ENCODE measurements at places on chromosomes 2 and 18. TPM values are rescaled to one million over a fixed set of nuclear protein-coding genes. Genes with fewer than 3 reads are reported as not detected.
A peak's percentile ranks its signal among the peaks of the same experiment; 100 is the strongest.

GRCh38 chr2:235406430-235406829 is 87.4 kb upstream of the AGAP1 start:
- no peak for DNase-seq

The MEIS1 gene
- 3.9 TPM for total RNA-seq

GRCh38 chr18:51007790-51008139 is 22.2 kb upstream of the SMAD4 start:
- no peak for DNase-seq

The DCC gene
- 0.03 TPM for total RNA-seq

DNA sequence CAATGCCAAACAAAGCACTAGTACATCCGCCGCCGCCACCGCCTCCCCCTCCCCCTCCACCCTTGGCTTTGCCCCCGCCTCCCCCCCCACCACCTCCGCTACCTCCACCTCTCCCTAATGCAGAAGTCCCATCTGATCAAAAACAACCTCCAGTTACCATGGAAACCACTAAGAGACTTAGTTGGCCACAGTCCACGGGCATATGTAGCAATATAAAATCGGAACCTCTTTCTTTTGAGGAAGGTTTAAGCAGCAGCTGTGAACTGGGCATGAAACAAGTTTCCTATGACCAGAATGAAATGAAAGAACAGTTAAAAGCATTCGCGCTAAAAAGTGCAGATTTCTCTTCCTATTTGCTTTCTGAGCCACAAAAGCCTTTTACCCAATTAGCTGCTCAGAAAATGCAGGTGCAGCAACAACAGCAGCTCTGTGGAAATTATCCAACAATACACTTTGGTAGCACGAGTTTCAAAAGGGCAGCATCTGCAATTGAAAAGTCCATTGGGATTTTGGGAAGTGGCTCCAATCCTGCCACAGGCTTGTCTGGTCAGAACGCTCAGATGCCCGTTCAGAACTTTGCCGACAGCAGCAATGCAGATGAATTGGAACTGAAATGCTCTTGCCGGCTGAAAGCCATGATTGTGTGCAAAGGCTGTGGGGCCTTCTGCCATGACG is 168.0 kb downstream of the ASXL3 start:
- no peak for DNase-seq

- peak; percentile 20 for DNase-seq
These were observed 15.2 kb downstream of the FBXO41 start for GRCh38 chr2:73268830-73269685.

DNA sequence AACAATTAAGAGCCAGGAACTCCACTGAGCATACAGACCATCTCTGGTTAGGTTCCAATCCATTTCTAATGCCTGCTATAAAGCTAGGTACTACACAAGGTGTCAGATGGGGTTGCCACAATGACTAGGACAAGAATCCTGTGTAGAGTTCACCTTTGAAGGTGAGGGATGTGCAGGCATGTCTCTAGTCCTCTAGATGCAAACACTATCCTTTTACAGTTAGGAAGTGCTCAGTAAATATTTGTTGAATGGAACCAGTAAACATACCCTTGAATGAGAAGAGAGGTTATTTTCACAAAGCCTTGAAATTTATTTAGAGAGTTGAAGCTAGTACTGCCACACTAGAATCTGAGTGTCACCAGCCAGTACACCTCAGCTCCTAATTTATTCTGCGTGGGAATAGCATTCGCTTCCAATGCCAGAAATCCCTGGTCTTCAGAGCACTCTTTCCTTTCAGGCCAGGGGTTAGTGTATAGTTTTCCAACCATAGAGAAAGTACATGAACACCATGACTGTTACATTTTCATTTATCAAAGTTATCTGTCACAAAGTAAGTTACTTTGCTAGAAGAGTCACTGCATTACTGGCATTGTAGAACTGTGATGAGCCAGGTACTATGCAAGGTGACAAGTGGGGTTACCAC is 48.3 kb downstream of the STAT1 start:
- DNase-seq, result no peak

The TEKT4 gene
- not detected for total RNA-seq

DNA sequence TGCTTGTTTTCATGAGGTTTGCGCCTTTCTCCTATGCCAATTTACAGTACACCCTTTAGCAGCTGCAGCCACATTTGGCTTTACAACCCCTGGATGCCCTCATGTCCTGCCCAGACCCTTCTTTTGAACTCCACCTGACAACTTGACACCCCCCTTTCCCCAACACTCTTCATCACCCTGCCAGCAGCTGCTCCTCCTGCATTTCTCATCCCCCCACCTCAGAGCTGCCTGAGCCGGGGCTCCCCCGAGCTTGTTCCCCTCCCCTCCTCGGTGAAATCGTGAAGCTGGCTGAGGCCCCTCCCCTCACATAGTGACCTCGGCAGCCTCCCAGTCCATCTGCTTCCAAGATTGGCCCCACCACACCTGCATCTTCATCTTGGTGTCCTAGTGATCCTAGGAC is 40.5 kb downstream of the LRRFIP1 start:
- DNase-seq, result no peak

- peak; percentile 19 for DNase-seq
These were observed 618 bp upstream of the LYPD1 start for GRCh38 chr2:132670496-132671150.

The NYAP2 gene
- not detected for total RNA-seq

- DNase-seq, result no peak
These were observed 33.2 kb downstream of the RAPH1 start for GRCh38 chr2:203501873-203502272.

DNA sequence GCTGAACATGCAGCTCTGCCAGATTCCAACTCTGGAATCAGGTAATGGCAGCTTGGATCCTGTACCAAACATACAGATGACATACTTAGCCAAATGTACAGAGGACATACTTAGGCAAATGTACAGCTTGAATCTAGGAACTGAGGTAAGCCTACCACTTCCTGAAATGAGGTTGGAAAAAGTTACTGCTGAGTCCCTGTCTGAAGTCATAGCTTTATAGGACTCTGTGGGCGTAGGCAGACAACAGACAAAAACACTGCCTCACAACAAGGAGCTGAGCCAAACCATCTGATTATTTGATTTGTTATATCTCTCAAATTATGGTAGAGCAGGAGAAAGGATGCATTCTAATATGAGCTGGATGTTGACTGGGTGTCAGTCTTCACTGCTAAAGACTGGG is 290.2 kb upstream of the TCF4 start:
- no peak for DNase-seq
